ENCODE measurements at places on chromosomes 7 and 10.

DNA sequence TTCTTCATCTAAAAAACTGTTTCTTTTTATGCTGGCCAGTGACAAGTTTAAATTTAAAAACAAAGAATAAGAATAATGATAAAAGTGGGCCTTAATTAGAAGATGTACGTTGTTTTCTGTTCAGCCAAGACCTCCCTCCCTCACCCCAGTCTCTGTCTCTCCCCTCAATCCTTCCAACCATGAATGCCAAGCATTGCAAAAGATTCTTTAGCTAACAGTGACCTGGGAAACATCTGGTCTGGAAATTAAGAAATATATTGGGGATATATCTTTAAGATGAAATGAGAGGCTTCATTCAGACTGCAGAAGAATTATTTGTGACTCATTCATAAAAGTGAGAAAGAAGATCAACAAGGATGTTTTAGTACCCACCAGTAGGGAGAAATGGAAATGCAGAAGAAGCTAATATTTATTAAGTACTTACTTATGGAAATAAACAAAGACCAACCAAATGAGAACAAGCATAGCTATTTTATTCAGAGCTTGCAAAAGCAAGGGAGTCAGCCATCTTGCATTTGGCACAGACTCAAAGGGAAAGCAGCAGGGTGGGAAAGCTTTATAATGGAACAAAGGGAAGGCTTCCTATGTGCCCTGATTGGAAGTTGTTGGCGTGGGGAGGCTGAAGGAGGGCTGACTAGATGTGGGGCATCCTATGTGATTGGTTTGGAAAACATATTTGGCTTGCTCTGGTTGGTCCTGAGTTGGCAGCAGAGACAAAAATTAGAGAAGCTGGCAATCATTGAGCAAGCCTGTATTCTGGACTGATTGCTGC is 595.4 kb upstream of the GHITM start:
- no peak for DNase-seq

GRCh38 chr7:32115831-32116230 is 45.6 kb upstream of the PDE1C start:
- DNase-seq, result no peak

GRCh38 chr10:5533098-5533731 is 8.5 kb downstream of the CALML3 start:
- no peak for DNase-seq

- DNase-seq, result peak; percentile 51
Measured at GRCh38 chr10:11150231-11150731, 132.6 kb downstream of the CELF2 start.

- peak; percentile 39 for DNase-seq
Measured at GRCh38 chr10:2978111-2978510, 89.2 kb upstream of the PFKP start.

DNA sequence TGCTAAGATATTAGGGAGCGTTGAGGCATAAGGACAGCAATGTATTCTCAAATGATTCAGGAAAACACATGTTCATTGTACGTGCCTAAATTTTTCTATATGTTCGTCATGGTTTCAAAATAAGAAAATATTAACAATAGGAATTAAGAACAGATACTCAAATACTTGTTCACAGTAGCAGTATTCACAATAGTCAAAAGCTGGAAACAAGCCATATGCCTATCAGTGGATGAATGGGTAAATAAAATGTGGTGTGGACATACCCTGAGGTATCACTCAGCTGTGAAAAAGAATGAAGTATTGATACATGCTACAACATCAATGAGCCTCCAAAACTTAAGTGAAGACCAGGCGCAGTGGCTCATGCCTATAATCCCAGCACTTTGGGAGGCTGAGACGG is 84.7 kb upstream of the PTER start:
- no peak for DNase-seq

DNA sequence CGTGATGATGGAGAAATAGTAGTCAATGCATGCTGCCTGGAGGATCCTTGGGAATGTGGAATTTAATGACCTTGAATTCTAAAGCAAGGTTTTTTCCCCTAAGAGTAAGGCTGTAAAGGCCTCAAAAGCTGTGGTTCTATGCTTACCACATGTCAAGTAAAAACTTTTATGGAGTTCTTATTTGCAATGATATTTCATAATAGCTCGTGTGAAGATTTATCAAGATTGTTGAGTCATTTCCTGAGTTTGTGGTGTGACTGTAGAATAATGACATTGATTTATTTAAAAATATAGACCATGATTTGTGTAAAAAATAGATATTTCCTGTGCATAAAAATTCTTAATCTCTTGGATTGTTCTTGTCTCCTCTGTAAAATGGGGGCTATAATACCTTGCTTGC is 67.5 kb upstream of the SORCS1 start:
- DNase-seq, result no peak

DNA sequence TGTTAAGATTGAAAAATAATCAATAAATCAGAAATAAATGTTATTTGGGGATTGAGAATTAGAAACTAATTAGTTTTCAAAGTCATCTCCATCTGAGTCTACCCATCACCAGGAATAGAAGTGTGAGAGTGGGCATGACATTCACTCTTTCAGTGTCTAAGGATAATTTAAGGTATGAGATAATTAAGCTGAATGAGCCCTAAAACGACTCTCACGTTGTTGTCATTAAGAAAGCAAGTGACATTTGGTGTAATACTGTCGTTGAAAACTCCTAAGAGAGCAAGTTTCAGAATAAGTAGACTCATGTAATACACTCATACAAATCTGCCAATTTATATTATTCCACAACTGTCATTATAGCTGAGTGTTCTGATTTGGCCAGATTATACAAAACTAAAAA is 7.1 kb downstream of the AGMO start:
- no peak for DNase-seq

DNA sequence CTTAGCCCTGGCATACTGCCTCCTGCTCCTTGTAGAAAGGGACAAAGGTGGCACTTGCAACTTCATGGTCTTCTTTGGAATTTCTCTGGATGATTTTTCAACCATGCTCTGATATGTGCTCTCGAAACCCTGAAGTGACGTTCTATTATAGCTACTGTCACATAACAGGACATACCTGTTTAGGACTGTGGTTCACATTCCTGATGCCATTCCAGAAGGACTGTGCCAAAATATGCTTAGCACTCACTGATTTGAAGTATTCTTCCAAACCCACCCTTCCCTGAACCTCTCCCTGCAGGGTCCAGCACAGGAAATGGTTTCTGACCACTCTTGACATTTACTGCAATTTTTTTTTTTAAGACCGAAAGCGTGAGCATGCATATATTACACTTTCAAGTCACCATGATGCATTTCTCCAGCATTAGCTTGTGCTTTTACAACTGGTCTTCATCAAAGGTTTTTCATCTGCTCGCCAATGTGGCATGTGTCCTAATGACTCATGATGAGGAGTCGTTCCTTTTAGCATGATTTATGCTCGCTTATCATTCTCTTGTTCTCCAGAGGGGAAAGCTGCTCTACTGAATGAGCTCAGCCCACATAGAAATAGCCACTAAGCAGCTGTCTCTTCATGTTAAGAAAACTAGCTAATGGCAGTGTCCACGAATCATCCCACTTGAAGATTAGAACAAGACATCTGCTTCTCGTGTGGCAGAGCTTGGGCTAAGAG is 135.2 kb downstream of the ADAM12 start:
- DNase-seq, result no peak

- DNase-seq, result peak; percentile 16
Measured at GRCh38 chr10:56912043-56912442, 551.0 kb upstream of the ZWINT start.

GRCh38 chr10:57627642-57628178 is 640.0 kb downstream of the IPMK start:
- no peak for DNase-seq

DNA sequence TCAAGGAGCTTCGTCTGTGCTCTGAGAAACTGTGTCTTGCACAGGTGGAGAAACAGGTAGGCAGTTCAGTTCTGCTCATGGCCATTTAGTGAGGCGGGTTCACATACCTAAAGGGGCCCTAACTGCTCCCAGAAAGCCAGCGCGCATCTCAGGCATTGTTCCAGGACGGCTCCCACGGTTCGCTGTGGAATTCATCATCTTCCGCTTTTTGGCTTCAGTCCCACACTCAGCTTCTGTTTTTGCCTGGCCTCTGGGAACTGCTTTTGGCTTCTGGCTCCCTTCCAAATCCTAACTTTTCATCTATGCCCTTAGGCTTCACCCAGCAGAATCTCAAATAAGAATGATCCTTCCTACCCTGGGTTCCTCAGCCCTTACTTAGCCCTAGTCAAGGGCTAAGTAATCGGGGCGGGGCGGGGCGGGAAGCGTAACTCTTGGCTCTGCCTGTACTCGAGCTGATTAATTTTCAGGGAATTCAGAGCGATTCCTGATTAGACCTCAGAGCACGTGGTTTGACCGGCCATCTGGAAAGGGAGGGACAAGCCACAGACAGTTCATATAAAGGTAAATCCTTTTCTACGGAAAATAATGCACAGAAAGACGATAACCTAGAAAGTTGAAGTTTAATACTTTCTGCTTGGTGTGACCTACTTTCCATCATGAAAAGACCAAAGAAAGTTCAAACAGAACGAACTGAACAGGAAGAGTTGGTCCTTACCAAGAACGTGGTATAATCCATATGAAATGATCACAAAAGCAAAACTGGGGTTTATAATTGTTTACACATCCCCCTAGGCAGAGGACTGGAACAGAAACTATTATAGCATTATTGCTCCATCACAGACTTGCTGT is 105.7 kb downstream of the ST8SIA6 start:
- no peak for DNase-seq

- no peak for DNase-seq
Measured at GRCh38 chr7:45031829-45032228, 31.8 kb downstream of the CCM2 start.

Data from GM12865 (cell line).